ENCODE measurements at places on chromosomes 5 and 9.

- no peak for DNase-seq
Measured at GRCh38 chr5:171865471-171865870, 79.9 kb downstream of the SMIM23 start.

- no peak for DNase-seq
Measured at GRCh38 chr5:36590513-36591286, 15.7 kb upstream of the SLC1A3 start.

GRCh38 chr9:105437704-105438103 is 10.1 kb upstream of the FSD1L start:
- no peak for DNase-seq

DNA sequence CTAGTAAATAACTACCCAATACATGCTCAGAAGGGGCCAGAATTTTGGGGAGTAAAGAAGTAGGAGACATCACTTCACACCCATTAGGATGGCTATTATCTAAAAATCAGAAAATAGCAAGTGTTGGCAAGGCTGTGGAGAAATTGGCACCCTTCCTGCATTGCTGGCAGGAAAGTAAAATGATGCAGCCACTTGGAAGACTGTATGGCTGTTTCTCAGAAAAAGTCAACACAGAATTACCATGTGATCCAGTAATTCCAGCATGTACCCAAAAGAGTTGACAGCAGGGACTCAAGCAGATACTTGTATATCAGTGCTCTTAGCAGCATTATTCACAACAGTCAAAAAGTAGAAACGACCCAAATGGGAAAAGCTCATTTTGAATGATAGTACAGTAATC is 107.6 kb downstream of the APBA1 start:
- no peak for DNase-seq

- no peak for DNase-seq
Measured at GRCh38 chr5:96050273-96050880, 88.7 kb upstream of the ELL2 start.
